Mesenteric fat pad (tissue), 1 donor: ENCODE measurements at places on chromosomes 7 and 10. TPM values are rescaled to one million over a fixed set of nuclear protein-coding genes. Genes with fewer than 3 reads are reported as not detected.

VAX1 gene
- total RNA-seq, result not detected

GRCh38 chr10:74234569-74234968, 83.5 kb downstream of the ADK start:
- DNase-seq, result no peak

DNA sequence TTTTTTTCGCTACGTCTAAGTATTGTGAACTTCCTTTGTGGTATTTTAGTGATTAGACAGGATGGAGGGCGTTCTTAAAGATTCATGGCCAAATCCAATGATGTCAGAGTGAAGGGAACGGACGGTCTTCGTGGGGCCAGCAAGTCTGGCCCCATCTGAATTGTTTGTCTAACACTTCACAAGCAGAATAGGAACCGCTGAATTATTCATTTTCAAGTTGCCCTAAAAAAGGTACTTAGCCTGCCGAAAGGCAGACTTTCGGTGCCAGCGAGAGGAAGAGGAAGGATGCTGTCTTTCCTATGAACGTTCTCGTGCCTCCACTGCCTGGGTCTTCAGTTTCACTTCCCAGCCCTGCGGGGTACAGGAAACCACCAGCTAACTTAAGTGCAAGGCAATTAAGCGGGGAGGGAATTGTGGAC, 145.7 kb upstream of the SH2B2 start:
- DNase-seq, result no peak

NPSR1 gene
- not detected for total RNA-seq

- DNase-seq, result no peak
These were observed 20.8 kb downstream of the SPOCK2 start for GRCh38 chr10:72067463-72068125.

GBX1 gene
- not detected for total RNA-seq

ZNF680 gene
- 10.3 TPM for total RNA-seq

DNA sequence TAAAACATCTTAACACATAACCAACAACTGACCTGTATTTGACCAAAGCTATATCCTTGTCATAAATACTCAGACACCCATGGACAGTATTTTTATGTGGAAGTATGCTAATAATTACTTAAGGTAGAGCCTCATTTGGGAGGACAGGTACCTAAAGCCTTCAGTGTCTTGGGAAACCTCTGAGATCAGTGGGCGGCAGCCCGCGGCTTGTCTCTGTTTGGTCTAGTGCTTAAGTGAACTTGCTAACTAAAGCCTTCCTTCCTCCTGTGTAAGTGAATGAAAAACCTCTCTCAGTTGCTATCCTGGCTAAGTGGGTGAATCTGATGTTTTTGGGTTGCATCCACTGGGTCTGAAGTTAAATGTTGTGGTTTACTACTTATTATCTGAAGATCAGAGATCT, 144.5 kb upstream of the AGR3 start:
- DNase-seq, result no peak

DNA sequence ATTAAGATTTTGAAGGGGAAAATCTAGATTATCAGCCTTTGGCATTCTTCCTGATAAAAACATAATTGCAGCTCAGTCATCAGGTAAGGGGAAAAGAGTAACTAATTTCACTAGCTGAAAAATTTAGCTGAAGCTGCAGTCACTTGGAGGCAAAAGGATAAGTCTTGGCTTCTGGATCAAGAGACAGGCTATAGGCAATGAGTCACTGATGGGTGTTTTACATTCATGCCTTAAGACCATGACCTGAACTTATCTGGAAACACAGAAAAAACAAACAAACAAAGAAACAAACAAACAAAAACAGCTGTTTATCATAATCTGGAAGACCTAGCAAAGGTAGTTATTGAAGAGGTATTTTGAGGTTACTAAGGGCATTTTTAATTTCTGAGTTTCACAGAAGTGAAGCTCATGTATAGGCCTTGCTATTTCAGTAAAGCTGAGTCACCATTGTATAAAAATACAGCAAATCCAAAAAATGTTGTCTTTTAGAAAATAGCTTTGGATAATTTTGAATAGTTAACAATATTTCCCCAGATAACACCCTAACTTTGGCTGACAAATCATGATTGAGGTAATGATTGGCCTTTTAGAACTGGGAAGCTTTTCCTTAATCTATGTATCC, 40.3 kb downstream of the ZNF22 start:
- DNase-seq, result no peak

CACNB2 gene
- total RNA-seq, result 0.19 TPM

- no peak for DNase-seq
These were observed 2.4 kb downstream of the MKX start for GRCh38 chr10:27743012-27743876.

FAM25A gene
- not detected for total RNA-seq
